D341Med (cell line): ENCODE measurements at places on chromosomes 3 and 15.
A peak's percentile ranks its signal among the peaks of the same experiment; 100 is the strongest.

DNA sequence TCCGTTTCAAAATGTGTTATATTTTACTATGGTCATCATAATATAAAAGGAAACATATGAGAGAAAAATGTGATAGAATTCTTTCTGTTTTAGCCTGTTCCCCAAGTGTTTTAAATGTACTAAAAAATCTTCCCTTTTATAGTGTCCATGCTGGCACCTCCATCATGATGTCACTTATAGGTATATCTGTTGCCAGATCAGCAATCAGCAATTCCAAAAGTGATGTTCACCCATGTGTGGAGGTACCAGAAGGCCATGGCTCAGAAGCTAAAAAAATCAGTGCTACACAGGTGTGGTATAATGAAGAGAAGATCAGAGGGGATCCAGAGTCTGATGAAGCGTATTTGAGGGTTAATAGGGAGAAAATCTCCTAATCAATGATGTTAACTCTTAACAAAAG, 1.1 kb upstream of the GPR15 start:
- no peak for DNase-seq

DNA sequence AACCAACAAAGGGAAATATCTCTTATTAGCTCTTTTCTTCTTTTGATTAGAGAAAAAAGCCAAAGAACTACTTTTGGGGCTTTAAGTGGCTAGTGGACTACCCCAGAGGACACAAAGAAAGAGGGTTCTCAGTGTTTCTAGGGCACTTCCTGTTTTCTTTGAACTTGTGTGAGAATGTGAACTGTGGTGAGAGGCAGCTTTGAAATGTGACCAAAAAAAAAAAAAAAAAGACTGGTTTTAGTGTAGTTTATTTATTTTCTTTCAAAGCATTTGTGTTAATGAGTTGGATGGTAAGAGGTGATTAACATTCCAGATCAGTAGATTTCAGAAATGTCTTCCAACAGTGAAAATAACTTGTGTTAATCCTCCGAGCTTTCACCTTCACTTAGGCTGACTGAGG, 32.4 kb downstream of the SELENOT start:
- no peak for DNase-seq

DNA sequence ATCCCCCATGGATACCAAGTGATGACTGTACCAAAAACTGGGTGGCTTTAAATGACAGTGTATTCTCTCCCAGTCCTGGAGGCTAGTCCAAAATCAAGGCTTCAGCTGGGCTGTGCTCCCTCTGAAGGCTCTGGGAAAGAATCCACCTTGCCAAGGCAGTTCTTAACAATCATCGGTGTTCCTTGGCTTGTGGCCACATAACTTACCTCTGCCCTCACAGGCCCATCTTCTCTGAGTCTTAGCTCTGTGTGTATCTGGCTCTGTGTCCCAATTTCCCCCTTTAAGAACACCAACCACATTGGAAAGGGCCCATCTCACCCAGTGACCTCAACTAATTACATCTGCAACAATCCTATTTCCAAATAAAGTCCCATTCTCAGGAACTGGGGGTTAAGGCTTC, 503.0 kb upstream of the PROK2 start:
- no peak for DNase-seq

- no peak for DNase-seq
These were observed 12.4 kb downstream of the RIOX2 start for GRCh38 chr3:97959872-97960271.

GRCh38 chr15:39770748-39771689, 11.6 kb downstream of the FSIP1 start:
- DNase-seq: peak; percentile 37

DNA sequence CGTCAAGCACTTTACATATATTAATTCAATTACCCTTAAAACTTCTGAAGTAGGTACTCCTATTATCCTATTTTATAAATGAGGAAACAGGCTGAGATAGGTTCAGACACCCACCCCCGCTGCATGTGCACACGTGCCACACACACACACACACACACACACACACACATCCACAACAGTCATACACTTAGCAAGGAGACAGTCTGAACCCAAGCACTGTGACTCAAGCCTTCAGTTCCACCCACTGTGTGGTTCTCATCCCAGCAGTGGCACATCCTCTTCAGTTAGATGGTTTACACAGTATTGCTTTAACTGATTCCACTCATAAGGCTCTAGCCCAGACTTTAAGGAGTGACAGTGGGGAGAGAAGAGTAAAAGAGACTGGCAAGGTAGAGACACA, 91.1 kb upstream of the FGF7 start:
- no peak for DNase-seq

DNA sequence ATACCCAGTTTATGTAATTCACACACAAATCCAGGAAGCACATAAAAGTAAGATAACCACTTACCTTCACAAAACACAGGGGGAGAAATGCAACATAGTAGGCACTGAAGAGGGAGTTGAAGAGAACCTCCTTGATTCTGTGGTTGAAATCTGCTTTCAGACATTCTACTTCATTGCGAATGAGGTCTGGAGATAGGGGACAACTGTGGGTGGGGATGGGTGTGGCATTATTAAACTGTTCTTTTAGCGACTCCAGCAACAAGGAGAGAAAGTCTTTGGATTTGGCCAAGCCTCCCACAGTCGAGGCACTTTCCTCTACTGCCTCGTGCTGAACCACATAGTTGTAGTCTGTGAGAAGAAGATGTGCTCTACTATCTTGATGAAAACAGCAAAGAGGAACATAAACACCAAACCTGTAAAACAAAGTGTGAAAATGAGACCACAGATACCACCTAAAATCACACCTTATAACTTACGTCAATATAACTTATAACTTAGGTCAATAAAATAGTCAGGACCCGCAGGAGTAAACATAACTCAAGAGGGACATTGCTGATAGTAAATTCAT, 25.6 kb downstream of the TMEM39A start:
- DNase-seq: no peak

GRCh38 chr3:33831053-33831452, 32.6 kb downstream of the PDCD6IP start:
- DNase-seq: no peak

DNA sequence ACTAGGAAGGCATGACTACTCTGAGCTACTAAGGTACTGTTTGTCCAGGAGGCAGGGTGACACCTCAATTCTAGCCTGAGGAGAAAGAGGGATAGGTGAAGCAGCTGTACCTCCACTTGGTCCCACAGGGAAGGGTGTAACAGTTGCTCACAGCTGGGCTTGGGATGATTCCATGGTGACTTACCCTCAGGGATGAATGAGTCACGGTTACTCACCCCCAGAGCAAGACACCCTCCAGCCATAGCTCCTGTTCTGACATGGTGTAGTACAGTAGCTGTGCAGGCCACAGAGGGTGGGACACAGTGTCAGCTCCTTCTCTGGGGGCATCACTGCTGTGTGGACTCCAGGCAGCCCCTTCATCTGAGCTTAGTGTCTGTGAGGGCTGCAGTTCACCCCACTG, 868.6 kb upstream of the SEMA6D start:
- no peak for DNase-seq

- peak; percentile 79 for DNase-seq
These were observed at the start of gene DCLK3 for GRCh38 chr3:36763850-36764703. Gene DCLK3 (minus strand): TSS chr3:36764553. CDS start chr3:36764263, 290 bp downstream.

- peak; percentile 62 for DNase-seq
These were observed 9.8 kb downstream of the CTXND1 start for GRCh38 chr15:80242132-80242769.

GRCh38 chr3:109643590-109643989, 306.2 kb upstream of the DPPA4 start:
- no peak for DNase-seq

GRCh38 chr3:66039590-66039887, 821 bp upstream of the MAGI1 start:
- DNase-seq: peak; percentile 36

DNA sequence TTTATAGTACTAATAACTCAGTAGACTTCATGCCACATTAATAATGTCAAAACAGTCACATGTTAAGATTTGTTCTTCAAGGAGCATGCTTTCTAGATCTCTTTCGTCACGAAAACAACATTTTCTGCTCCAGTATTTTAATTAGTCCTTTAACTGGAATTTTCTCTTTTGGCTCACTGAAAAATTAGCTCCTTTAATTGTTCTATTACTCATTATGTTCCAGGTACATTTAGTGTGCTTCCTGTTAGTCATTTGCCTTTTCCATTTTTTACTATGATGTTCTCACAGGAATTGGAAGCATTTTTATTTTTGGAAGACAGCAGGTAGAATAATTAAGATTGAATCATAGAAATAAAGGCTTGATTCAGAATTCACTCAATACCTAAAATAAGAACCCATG, 111.2 kb downstream of the SLC9A9 start:
- no peak for DNase-seq

DNA sequence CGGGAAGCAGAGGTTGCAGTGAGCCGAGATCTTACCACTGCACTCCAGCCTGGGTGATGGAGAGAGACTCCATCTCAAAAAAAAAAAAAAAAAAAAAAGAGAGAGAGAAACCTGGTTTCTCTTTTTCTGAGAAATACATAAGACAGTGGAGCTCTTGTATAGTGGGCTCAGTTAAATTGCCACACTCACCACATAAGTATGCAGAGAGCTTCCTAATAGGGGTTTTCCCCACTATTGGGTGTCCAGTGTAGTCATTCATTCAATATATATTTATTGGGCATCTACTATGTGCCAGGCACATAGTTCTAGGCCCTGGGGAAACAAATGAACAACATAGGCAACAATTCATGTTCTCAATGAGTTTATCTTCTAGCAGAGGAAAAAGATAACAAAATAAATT, 48.9 kb upstream of the FMN1 start:
- DNase-seq: no peak

GRCh38 chr3:46846624-46847542, 16.4 kb downstream of the MYL3 start:
- DNase-seq: peak; percentile 18

DNA sequence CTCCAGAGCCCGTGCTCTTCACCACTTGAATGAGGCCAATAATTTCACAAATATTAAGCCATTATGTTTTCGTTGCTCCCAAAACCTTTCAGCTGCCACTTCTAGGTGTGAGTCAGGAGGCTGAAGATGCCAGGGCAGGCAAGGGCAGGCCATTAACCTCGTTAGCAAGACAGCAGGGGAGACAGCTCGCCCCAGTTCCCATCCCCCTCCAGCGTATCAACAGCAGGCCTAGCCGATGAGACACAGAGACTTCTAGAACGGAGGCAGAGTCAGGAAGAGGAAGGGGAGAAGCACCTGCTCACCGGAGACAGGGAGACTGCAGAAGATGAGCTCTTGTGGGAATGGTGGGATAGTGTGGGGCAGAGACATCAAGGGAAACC, 28.0 kb upstream of the PLA2G4E start:
- DNase-seq: no peak

DNA sequence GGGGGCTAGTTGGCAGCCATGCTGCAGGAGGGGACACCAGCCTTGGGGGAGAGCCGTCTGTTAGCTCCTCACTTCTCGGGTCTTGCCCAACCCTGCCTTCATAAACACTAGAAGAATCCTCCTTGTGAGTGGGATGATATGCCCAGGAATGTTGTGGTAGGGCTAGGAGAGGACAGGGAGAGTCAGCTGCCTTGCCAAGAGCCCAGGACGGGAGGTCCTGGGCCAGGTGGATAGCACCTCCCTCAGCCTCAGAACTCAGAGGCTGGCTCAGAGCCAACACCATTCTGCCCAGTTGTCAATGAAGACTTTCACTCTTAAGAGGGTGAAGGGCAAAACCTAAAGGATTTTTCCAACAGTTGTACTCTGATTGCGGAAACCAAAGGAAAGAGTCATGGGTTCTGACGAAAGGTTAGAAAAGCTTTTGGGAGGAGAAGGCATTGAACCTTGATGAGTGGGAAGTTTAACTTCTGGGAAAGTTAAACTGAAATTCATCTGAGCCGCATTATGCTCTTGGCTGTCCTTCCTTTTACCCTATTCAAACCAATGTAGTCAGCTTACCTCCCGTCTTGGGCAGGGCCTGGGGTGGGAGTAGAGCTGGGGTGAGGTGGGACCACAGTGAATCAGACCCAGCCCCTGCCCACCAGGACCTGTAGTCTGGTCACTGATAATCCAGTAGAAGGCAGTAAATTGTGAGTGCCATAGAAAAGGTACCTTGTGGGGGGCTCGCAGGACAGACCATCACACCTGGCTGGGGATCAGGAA, 81.9 kb downstream of the FAM43A start:
- no peak for DNase-seq

- DNase-seq: no peak
These were observed 28.8 kb upstream of the UACA start for GRCh38 chr15:70792171-70792573.

DNA sequence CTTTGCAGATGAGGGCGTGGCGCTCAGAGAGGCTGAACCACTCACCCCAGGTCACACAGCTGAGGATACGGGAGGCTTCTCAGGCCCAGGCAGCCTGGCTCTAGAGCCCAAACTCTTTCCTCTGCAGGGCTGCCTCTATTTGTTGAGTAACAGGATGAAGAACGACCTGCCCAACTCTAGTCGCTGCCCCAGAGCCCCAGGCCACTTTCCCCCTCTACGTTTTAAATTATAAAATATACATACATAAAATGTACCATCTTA, 19.2 kb upstream of the ZXDC start:
- DNase-seq: no peak

GRCh38 chr15:89827829-89828228, 13.2 kb upstream of the ANPEP start:
- DNase-seq: peak; percentile 30

DNA sequence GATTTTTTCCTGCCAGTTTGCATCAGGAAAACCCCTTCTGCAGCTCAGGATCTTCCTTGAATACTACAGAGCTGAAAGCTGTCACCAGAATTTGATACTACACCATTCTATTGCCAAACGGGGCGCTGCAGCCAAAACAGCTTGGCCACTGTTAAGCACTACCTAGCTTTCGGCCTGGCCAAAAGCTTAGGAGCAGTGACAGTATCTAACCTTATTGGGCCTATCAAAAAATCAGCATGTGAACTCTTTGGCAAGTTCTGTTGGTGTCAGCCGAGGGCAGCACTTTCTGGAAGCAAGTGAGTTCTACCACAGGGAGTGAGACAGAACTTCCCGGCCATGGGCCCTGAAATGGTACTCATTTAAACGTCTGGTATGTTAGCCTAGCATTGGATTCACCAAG, 16.1 kb upstream of the GYG1 start:
- DNase-seq: no peak

GRCh38 chr3:126083511-126083912, 412 bp downstream of the SLC41A3 start:
- DNase-seq: no peak

GRCh38 chr3:59798372-59799086, 748.7 kb upstream of the CFAP20DC start:
- DNase-seq: no peak

DNA sequence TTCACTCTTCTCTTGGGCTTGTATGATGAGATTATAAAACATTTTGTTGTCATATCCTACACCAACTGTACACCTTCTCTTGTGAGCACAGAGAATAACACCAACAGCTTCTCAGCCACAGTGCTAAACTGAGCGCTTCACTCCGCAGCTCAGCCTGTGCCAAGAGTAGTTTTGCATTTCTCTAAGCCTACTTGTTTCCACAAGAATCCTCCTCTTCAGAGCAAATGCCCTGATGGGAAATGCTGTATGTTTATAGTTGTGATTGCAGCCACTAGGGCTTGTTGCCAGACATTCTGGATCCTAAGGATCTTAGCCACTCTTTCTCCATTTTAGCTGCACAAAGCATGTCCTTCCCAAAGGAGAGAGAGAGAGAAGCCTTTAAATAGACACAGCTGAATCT, 138.8 kb upstream of the PLXND1 start:
- peak; percentile 24 for DNase-seq

GRCh38 chr3:10927551-10927950, 65.0 kb upstream of the SLC6A1 start:
- no peak for DNase-seq

- no peak for DNase-seq
These were observed 10.0 kb upstream of the MBNL1 start for GRCh38 chr3:152258448-152259393.
